ENCODE measurements at places on chromosomes 1 and 21. TPM values are rescaled to one million over a fixed set of nuclear protein-coding genes. Genes with fewer than 3 reads are reported as not detected.

GRCh38 chr21:29372063-29372802 is 73.5 kb downstream of the BACH1 start:
- no peak overlapping the region for H3K4me3 ChIP-seq
- peak; percentile 86 for DNase-seq

- no peak overlapping the region for H3K27ac ChIP-seq
- H3K4me1 ChIP-seq, result no peaks in the 10 kb centered on the region
- H3K4me3 ChIP-seq, result no peak overlapping the region
- DNase-seq, result no peak
- H3K27me3 ChIP-seq, result no peaks in the 10 kb centered on the region
These were observed 238.6 kb downstream of the FOXD2 start for GRCh38 chr1:47676311-47677054.

DNA sequence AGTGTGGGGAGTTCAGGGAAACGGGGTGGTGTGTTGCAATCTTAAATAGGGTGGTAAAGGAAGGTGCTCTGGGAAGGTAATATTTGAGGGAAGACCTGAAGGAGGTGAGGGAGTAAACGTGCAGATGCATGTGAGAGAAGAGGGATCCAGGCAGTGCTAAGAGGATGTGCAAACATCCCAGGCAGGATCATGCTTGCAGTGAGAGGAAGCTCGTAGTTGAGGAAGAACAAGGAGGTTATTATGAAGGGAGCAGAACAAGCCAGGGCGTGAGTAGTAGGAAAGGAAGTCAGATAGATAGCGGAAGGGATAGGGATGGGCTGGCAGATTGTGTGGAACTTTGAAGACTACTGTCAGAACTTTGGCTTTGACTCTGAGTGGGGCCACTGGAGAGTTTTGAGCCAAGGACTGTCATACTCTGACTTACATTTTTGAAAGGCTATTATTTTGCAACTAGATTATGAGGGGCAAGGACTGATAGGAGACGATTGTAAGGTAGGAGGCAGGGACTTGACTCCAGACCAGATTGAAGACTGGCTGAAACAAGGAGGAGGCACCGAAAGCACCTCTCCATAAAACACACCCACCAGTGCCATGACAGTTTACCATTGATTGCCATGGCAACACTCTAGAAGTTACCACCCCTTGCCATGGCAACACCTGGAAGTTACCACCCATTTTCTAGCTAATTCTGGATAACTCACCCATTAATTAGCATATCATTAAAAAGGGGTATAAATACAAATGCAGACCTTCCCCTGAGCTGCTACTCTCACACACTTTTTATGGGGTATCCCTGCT is 67.0 kb downstream of the XCL2 start:
- H3K36me3 ChIP-seq, result no peaks in the 10 kb centered on the region
- no peaks in the 10 kb centered on the region for H3K4me1 ChIP-seq

DNA sequence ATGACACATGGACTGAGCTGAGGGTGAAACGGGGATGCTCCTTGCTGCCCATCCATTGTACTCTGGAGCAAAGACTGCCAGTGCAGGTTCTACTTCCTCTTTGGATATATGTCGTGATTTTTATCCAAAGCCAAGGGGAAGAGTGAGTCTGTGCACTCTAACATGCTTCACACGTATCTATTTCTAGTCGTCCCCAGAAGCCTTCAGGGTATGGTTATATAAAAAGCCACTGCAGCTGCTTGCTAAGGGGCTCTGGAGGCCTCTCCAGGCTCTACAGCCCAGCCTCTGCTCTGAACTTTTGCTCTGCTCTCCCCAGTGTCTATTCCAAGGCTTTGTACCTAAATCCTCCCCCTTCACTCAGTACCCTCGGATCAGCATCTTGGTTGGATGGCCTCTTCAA is 20.1 kb downstream of the PAFAH2 start:
- no peaks in the 10 kb centered on the region for H3K4me1 ChIP-seq
- no peak overlapping the region for H3K27ac ChIP-seq
- H3K36me3 ChIP-seq, result peaks cover 31% of the 10 kb centered on the region
- DNase-seq, result no peak

Gene AMY1A
- polyA plus RNA-seq, result 1.1 TPM

All from lung (tissue), 17 donors.